ENCODE measurements at places on chromosomes 6 and 20.
A peak's percentile ranks its signal among the peaks of the same experiment; 100 is the strongest.

- no peak for DNase-seq
Measured at GRCh38 chr20:39638731-39639130, 676.6 kb downstream of the DHX35 start.

GRCh38 chr20:50659975-50660670 lies 31.2 kb downstream of the RIPOR3 start:
- DNase-seq = no peak

DNA sequence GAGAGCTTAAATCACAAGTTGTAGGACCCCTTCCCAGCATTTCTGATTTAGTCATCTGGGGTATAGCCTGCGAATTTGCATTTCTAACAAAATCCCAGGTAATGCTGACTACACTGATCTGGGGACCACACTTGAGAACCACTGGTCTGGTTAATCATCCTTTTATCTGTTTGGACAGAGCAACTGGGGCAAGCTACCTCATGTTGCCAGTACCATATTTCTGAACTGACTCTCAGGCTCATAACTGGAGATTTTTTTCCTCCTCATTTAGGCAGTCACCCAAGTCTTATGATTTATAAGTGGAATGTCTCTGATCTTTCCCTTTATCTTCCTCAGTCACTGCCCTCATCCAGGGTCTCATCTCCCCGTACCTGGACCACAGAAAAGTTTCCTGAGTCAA lies 12.0 kb upstream of the GTF3C6 start:
- DNase-seq = no peak

GRCh38 chr6:32816746-32817204 lies at the start of gene HLA-DOB:
TSS of gene HLA-DOB (minus strand) at chr6:32817002. CDS start at chr6:32816951, 51 bp downstream.
- no peak for DNase-seq

GRCh38 chr6:33620158-33620855 lies 815 bp upstream of the ITPR3 start:
- no peak for DNase-seq

DNA sequence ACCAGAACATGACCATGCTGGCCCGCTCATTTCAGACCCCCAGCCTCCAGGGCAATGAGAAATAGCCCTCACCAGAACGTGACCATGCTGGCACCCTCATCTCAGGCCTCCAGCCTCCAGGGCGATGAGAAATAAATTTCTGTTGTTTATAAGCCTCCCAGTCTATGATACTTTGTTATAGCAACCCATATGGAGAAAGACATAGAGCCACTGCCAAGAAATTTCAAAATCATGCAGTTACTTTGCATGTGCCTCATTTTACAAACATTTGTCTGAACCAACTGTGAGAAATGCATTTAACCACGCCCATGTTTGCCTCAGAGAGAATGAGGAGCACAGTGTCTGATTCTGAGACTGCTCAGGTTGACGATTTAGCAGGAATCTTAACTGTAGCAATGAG lies 15.5 kb downstream of the CYP39A1 start:
- peak; percentile 80 for DNase-seq

DNA sequence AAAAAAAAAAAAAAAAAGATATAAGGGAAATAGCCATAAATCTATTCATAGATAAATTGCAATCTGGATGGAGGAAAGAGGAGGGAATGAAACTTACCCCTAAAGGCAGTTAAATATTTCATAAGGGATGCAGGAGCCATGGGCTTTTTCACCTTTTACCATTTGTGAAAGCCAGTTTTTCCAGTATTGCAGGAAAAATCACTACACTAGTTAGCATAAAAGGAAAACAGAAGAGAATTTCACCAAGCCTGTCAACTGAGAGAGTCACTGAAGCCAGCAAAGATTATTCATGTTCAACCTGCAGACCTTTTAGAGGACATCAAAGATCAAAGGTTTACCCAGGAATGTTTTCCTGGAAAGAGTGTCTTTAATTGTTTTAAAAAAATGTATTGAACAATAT lies 969.7 kb downstream of the KIF16B start:
- DNase-seq = no peak

- no peak for DNase-seq
Measured at GRCh38 chr6:107689190-107689589, 134.9 kb downstream of the SCML4 start.

DNA sequence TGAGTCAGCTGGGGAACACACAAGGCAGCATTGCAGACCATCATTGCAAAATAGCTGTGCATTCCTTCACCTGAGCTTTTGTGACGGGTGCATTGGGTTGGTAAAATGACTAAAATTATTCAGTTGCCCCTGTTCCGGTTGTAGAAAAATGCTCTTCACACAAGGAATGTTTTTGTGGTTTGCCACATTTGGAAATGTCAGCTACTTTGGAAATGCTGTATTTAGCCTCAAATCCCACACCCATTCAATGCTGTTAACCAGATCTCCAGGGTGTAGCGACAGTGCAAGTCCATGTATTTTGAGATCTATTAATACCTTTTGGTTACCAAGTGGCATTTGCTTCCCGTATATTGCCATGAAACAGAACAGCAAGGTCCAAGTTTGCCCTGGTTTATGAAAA lies 201.2 kb downstream of the FOXA2 start:
- DNase-seq = no peak

GRCh38 chr6:154388803-154389202 lies 32.2 kb upstream of the IPCEF1 start:
- DNase-seq = no peak

- peak; percentile 37 for DNase-seq
Measured at GRCh38 chr20:32920530-32921298, 62.0 kb downstream of the EFCAB8 start.

DNA sequence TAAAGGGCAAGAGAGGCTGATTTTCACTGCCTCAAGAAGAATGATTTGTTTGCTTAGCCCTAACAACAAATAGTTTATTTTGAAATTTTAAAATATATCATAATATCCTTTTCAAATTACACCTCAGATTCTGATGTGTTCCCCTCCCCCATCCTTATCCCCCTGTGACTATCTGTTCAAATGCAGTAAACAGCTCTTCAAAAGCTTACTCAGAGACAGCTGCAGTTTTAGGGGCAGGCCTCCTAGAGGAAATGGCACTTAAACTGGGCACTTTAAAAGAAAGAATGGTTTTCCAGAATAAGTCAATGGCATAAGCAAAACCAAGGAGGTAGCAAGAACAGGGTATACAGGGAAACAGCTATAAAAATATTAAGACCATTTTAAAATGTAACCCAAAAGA lies 118.6 kb upstream of the UST start:
- DNase-seq = no peak

GRCh38 chr6:119713903-119714302 lies 364.3 kb upstream of the MAN1A1 start:
- no peak for DNase-seq

GRCh38 chr6:50585441-50586330 lies 127.6 kb upstream of the TFAP2D start:
- no peak for DNase-seq

DNA sequence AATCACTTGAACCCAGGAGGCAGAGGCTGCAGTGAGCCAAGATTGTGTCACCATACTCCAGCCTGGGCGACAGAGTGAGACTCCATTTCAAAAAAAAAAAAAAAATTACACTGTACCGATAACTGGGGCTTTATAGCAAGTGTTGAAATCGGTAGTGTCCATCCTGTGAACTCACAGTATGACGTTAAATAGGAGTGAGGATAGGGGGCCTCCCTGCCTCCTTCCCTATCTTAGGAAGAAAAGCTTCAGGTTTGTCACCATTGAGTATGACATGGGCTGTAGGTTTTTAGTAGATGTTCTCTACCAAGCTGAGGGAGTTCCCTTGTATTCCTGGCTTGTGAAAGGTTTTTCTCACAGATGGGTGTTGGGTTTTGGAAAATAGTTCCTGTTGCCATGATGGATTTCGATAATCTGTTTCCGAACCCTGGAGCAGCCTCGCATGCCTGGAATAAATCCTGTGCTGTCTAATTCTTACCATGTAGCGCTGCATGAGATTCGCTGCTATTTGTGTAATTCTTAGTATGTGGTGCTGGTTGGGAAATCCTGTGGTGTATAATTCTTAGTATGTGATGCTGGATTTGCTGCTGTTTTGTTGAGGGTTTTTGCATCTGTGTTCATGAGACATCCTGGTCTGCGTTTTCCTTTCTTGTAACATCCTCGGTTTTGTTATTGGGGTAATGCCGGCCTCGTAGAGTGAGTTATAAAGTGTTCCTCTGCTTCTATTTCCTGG lies 23.6 kb downstream of the NTSR1 start:
- no peak for DNase-seq

GRCh38 chr6:18585032-18585573 lies 198.0 kb downstream of the RNF144B start:
- DNase-seq = no peak

DNA sequence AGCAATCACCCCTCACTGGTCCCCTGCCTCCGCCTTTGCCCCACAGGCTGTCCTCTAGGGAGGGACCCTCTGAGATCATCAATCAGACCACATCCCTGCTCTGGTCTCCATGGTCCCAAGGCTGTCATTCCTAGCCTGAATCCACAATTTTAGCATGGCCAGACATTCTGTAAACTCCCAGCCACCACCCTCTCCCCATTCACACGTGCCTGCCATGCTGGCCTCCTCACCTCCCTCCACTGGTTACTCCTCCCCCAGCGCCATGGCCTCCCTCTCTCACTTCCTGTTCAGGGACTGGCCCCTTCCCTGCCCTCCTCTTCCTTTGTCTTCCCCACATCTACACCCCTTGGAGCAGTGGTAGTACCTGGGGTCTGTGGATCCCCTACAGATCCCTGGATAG lies 150.7 kb upstream of the MLN start:
- DNase-seq = no peak

DNA sequence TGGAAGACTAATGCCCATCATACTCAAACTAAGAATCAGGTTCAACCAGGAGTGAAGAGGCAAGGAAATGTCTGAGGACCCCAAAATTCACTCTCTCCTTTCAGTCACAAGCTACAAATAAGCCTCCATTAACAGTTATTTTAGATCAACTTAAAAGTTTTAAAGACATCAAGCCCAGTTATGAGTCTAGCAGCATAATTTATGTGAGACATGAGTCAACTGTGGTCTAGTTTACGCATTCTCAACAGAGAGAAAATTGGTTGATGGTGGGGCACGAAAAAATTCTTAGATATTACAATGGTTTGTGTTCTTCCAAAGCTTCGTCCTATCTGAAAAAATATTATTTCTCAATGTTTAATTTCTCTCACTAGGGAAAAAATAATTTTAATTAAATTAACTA lies 204.9 kb upstream of the NT5E start:
- no peak for DNase-seq

- no peak for DNase-seq
Measured at GRCh38 chr20:59184880-59185447, 21.3 kb downstream of the ZNF831 start.

DNA sequence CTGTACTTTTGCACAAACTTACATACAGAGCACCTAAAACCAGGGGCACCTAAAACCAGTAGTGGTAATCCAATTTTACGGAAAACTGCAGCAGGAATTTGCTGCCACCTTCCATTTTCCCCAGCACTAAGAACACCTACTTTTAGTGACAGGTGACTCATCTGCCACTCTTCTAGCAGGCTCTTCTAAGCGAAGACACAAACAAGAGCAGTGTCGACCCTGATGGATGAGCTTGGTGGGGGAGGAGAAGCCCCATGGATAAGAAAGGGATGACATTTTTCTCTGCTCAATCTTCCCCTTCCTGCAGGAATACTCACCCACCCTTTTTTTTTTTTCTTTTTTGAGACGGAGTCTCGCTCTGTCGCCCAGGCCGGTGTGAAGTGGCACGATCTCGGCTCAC lies 116.9 kb downstream of the GMPR start:
- no peak for DNase-seq

- DNase-seq = no peak
Measured at GRCh38 chr6:18845896-18846295, 458.7 kb downstream of the RNF144B start.

GRCh38 chr6:166343150-166343487 lies 774 bp upstream of the SFT2D1 start:
- DNase-seq = no peak

DNA sequence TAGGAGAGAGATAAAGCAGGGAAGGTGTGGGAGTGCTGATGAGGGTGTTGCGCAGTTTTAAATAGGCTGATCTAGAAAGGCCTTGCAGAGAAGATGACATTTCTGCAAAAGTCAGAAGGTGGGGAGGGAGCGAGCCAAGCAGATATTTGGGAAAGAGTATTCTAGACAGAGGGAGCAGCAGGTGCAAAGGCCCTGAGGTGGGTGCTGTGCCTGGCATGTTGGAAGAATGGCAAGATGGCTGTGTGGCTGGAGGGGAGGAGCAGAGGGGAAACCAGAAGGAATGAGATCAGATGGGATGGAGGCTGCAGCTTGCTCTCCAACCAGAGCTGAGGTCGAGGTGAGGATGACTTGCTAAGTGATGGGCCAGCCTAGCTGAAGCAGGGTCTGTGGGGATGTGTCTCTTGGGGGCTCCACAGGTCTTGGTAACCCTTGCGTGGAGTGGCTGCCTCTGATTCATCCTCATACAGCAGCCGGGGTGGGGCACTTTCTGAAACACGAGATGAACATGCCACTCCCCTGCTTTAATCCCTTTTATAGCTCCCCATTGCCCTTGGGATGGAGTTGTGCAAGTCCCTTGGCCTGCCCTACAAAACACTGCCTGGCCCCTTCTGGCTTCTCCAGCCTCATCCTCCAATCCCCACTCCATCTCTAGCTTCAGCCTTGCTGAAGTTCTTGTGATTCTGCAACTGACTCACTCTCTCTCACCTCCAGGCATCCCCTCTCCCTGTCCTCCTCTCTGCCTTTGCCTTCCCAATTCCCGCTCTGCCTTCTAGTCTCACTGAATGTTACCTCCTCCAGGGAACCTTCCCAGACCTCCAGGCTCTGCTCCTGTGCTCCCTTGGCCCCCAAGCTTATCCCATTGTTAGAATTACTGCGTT lies 94.1 kb downstream of the CDH22 start:
- peak; percentile 82 for DNase-seq

- no peak for DNase-seq
Measured at GRCh38 chr6:20400456-20401204, 1.0 kb upstream of the E2F3 start.

DNA sequence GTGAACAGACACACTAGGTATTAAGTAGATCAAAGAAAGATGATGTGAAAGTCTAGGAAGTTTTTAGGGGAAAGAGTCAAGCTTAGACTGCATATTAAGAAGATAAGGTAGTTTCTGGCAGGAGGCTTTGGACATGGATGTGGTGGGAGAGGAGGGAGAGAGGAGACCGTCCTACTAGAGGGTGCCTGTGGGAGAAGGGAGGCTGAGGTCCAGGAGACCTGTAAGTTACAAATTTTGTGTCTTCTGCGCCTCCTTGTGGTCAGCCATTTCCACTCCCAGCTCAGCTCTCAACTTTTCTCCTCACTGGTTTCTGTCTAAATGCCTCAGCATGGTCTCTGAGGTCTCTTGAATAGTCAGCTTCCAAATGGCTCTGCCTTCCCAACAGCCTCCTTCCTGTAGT lies 193.5 kb downstream of the UNC5CL start:
- no peak for DNase-seq

DNA sequence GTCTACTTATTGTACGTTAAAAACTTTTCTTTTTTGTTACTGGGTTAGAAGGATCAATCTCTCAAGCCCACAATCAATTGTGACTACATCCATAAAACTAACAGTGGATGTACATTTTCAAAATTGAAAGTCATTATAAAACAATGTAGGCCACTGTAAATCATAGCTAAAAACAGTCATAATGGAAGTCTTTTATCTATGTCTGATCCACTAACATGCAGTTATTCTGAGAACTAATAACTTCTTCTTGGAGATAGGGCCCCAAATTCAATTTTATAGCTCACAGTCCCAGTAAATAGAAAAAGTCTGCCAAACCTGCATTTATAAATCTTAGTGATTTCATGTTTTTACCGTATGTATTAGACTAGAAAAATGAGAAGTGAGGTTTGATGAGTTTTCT lies 187.3 kb upstream of the MMS22L start:
- DNase-seq = no peak

All from suprapubic skin (tissue), 4 donors.